ENCODE measurements at places on chromosomes 2 and 18.

DNA sequence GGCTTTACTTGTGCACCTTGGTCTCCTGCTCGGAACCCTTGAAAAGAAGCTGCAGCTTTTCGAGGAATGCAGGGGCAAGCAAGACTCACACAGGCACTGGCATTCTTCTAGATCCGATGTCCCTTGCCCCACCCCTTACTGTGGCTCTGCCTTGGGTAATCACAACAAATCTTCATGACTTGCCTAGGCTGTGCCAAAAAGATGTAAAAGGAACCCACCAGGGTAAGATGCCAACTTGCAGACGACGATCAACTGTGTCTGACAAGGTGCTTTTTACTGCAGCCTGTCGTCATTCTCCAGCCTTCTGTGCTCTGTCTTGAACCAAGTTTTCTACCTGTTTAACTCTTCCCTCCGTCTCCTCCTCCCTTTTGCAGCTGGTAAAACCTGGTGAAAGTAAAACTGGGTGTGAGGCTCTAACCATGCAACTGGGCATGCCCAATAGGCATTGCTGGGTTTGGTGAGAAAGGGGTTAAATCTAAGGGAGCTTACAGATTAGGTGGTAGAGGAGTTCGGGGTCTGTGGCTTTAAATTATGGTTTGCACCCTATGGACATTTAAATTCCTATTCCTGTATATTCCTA is 909 bp upstream of the NRXN1 start:
- DNase-seq, result no peak

DNA sequence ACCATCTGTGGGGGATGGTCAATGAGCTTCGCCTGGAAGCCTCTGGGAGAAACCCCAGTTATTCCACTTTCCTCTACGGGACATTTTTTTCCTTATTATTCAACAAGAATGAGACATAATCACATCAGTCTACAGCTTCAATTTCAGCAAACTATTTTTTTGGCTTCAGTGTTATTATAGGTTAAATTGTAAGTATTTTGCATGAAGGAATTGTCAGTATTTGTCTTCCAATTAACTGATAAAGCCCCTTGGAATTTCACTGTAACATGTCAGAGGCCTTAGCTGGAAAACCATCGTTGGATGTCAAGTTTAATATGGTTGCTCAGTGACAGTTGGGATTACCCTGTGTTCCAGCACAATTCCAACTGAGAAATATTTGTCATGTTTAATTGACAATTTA is 480.9 kb upstream of the CHST9 start:
- DNase-seq, result no peak

DNA sequence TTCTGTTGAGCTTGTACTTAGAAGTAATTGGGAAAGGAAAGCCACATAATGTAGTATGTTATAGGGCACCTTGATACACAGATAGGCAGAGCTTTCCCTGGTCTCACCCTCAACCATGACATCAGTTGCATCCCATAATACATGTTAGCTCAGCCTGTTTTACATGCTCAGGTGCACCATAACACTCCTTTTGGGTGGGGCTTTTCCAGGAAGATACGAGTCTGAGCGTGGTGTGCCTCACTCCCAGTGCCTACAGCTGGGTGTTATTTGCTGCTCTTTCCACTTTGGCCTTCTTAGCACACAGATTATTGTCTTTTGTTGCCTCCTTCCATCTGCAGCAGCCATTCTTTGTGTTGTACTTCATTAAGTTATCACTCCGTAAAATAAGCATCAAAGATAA is 11.9 kb downstream of the TTC39C start:
- no peak for DNase-seq

- no peak for DNase-seq
These were observed 331.6 kb downstream of the KCNS3 start for GRCh38 chr2:18209934-18210639.

DNA sequence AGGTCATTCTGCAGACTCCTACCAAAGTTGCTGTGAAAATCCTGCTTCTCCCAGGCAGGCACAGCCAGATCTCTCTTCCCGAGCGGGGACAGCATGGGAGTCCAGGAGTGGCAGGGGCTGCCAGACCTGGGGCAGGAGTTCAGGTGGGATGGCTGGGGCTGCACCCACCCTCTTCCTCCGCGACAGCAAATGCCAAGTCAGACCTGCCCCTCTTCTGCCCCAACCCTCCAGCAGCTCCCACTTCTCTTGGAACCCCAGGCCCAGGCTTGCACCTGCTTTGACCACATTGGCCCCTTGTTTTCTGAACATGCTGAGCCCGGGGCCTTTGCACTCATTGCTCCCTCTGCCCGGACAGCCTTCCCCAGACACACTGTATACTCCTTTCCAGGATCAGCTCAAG is 288.2 kb upstream of the HS6ST1 start:
- no peak for DNase-seq

Measured in activated CD4-positive, CD25-positive, alpha-beta regulatory T cell treated with anti-CD3 and anti-CD28 coated beads, Interleukin-2, amount 50 U/mL, for 16 hours (primary cell).